ENCODE measurements at places on chromosomes 4 and X.

DNA sequence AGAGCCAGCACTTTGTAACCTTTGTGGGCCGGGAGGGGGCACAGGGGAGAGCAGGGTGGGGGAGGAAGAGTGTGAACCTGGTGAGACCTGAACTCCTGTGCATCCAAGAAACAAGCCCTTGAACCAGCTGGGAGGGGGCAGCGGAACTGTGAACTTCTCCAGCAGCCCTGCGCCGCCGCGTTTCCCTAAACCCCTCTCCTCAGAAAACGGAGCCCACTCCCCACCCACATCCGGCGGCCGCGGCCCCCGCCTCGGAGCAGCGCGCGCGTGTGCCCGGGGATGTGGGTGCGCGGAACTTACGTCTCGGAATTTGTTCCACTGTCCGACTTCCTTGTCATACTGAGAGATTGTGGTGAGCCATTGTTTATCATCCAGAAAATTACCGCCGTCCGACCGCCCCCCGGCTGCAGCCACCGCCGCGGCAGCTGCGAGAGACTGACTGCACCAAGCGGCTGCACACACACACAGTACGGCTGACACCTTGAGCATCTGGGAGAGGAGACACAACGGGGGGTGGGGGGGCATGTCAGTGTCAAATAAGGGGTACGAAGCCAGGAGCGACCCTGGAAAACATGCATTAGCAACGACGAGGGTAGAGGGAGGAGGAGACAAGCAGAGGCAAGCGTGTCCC, 494 bp downstream of the SPOCK3 start:
- DNase-seq: no peak

- DNase-seq: no peak
These were observed 80.6 kb downstream of the HMGB2 start for GRCh38 chr4:173253561-173253960.

DNA sequence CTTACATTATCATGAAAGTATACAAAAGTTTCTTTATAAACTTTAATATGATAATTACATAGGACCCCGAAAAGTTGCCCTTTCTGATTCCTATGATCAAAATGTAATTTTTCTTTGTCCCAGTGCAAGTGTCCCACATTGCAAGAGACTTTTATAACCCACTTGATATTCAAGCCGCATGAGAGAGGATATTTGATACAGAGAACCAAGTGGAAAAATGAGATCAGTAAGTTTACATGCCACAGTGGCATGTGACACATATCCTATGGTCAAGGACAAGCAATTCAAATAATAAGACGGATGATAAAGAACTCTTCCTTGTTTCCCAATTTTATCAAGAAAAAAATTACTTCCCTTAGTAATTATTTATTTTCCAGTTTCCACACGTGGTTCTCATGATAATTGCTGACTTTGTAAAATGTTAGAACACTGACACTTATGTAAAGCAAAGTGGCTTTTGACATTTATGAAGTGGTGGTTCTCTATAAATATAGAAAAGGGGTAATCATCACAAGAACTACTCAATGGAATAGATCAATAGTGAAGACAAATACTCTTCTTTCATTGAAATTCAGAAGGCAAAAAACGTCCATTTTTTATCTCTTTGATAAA, 273.7 kb upstream of the NOCT start:
- DNase-seq: no peak

GRCh38 chr4:47650584-47651130, 165.6 kb downstream of the ATP10D start:
- no peak for DNase-seq

- no peak for DNase-seq
These were observed 40.9 kb downstream of the COX18 start for GRCh38 chr4:73028621-73029020.

GRCh38 chrX:30618160-30618765, 35.0 kb upstream of the GK start:
- no peak for DNase-seq
